GM12878 (cell line): ENCODE measurements at places on chromosomes 7 and 10. TPM values are rescaled to one million over a fixed set of nuclear protein-coding genes. Genes with fewer than 3 reads are reported as not detected.
A peak's percentile ranks its signal among the peaks of the same experiment; 100 is the strongest.

The SMKR1 gene
- 0.86 and 1.8 TPM in 2 replicates for polyA plus RNA-seq

The AKR1D1 gene
- polyA plus RNA-seq: 0.09 TPM in 1 of 2 replicates, not detected in the other

The C1GALT1 gene
- polyA plus RNA-seq: 20.2 and 25.0 TPM in 2 replicates

The SLC13A1 gene
- polyA plus RNA-seq: not detected in 2 replicates

The GPR22 gene
- polyA plus RNA-seq: 0.43 and 0.50 TPM in 2 replicates

GRCh38 chr10:97034301-97034700 is 151.5 kb downstream of the SLIT1 start:
- no peak for DNase-seq

- no peak for DNase-seq
These were observed 33.6 kb downstream of the ABCB1 start for GRCh38 chr7:87567052-87567451.

DNA sequence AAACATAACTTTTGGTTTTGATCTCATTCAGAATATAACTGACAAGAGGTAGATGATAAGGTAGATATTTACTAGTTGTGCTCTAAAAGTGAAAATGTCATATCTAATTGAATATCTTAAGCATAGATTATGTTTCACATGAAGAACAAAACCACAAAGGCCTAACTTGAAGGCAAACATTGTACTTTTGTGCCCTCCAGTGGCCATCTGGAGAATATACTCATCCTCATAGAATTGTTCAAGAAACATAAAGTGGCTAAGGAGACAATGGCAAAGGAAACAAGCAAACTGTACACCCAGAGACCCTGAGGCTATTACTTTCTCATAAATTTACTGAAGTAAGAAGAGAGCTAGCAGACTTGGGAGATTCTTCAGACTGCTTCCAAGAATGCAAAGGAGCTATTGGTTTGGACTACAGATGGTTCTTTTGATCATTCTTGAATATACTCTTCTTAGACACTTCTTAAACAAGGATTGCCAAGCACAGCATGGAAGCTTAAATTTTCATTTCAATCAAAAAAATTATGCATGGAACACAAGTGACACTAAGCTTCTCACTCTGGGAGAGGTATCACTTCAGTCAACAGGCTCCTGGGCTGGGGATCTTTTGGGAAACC is 98.2 kb upstream of the DKK1 start:
- DNase-seq: peak; percentile 32

- no peak for DNase-seq
These were observed 13.1 kb downstream of the PHKG1 start for GRCh38 chr7:56079450-56080185.

- DNase-seq: no peak
These were observed 88.3 kb upstream of the MXI1 start for GRCh38 chr10:110118891-110119621.

- DNase-seq: no peak
These were observed 117.6 kb downstream of the SEM1 start for GRCh38 chr7:96591900-96592676.

DNA sequence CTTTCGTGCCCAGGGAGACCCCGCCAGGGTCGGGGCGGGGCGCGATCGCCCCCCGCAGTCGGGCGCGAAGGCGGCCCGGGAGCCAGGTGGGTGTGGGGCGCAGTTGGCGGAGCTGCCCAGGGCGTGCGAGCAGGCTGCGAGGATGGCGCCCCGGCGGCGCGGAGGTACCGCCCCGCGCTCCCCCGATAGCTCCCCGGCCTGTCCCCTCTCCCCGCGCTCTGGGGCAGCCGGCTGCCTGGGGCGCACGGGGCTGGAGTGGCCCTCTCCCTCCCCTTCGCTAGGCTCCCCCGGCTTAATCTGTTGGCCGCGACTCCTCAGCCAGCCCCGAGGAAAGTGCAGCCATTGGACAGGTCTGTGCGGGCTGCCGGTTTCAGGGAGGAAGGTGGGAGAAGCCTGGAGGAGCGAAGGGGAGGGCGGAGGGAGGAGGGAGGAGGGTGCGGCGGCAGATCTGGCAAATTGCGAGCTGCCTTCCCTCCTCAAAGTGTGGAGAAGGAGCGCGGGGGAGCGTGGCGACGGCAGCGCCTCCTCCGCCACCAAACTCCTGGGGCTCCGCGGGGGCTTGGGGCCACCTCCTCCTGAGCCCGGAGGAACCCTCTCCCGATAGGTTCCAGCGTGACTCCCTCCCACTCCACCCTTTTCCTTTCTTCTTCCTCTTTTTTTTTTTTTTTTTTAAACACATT is 361 bp upstream of the PLXDC2 start:
- no peak for DNase-seq

GRCh38 chr7:15921576-15921975 is 235.1 kb upstream of the MEOX2 start:
- DNase-seq: no peak

DNA sequence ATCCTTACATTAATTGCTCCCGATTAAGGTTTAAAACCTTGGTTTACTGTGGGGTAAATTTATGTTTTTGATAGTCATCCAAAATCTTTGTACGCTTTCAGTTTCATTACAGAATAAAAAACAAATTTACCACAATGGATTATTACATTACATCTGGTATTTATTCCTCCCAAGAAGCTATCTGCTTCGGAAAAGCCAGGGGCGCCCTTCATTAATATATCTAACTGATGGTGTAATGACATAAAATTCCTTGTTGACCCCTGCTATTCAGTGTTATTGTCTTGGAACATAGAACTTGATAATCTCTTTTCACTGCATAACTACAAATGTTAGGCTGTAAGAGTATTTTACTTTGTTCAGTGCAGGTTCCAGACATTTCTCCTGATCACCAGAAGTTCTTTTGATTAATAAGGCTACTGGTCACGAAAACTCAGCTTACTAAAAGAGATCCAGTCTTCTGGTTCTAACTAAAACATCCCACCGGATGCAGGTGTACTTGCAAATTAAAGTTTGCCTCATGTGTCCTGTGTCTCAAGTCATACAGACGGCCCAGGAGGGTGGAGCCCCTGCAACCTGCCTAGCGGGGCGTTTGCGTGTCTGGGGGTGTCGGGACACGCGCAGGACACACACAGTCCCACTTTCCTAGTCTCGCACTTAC is 581 bp upstream of the GLCCI1 start:
- DNase-seq: no peak

DNA sequence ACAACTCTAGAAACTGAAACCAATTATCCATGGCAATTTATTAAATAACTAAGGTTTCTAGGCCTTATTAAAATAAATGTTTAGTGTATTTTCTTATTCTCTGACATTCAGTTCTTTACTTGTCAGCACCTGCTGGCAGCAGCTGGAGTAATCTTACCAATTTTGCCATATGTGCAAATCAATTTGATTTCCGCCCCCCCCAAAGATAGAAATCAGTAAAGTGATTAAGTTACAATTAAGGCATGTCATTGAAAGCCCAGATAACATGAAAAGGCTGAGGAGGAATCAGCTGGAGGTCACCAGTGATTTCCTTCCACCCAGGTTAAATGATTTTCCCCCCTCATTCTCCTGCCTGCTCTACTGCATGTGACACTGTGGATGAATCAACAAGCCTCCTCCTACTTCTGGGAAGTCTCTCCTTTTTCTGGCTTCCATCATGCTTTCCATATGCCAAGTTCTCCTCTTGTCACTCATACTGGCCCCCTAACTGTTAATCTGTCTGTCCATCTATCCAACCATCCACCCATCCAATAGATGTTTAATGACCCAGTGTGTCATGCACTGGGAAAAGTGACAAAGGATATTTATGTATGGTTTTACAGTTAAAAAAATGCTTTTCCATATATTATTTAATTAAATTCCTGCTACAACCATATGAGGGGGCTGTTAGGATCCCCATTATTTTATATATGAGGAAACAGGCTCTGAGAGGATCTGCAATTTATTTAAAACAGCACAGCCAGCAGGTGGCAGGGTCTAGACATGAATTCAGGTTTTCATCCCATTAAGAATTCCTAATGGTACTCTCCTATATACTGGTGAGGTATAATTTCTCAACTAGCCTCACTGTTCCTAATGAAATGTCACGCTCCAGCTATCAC is 116.5 kb downstream of the ATXN7L1 start:
- DNase-seq: no peak

DNA sequence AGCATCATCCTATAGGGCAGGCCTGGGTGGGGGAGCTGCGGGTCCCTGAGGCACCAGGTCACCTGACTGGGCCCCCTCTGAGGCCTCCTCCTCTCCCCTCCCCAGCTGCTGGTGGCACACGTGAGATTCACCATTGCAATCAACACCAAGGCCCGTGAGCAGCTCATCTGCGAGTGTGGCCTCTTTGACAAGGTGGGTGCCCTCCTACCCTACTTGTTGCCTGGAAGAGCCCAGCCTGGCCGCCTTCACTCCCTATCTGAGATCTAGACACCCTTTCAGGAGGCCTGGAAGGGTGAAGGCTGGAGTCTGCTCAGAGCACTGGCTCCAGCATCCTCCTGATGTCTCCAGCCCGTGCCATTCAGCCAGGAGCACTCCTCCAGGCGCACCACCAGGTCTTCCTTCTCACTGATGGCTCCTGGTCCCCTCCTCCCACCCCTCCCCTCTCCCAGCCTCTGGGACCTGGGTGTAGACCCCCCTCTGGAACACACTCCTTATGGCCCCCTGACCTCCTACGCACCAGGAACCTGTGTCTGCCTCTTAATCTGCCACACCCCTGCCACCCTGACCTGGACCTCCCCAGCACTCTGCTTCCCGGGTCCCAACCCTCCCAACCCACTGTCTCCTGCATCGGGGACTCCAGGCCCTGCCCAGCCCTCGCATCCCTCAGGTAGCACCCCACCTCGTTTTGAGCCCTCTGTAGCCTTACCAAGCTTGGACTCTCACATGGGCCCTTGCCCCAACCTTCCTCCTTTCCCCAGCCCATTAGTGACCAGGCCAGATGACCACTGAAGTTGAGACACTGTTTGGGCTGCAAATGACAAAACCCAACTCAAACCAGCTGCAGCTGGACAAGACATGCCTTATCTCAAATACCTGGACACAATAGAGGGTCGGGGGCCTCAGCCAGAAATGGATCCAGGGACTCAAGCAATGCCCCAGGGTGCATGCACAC is 67.5 kb downstream of the ALOX5 start:
- no peak for DNase-seq

DNA sequence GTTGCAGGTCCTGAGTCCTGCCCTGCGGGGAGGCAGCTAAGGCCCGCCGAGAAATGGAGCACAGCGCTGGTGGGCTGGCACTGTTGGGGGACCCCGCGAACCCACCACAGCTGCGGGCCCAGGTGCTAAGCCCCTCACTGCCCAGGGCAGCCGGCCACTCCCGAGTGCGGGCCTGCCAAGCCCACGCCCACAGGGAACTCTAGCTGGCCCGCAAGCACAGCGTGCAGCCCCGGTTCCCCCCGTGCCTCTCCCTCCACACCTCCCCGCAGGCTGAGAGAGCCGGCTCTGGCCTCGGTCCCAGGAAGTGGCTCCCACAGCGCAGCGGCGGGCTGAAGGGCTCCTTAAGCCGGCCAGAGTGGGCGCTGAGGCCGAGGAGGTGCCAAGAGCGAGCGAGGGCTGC is 3.5 kb upstream of the NSMCE4A start:
- DNase-seq: no peak
